ENCODE measurements at places on chromosomes 3 and 15. TPM values are rescaled to one million over a fixed set of nuclear protein-coding genes. Genes with fewer than 3 reads are reported as not detected.

DNA sequence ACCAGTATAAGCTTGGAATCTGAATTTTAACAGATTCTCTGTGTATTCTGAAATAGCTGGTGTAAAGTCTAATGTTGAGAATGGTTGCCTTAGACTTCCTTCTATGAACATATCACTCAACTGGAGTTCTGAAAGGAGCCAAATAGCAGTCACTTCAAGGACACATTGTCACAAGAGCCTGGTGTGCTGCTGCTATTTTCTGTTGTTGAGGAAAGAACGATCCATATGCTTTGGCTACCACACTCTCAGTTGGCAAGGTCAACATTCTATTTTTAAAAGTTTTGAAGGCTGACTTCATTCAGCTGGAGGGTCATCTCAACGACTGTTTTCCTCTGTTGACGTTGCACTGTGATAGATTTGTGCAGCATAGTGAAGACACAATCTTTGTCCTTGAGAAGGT, 248.7 kb downstream of the TUSC7 start:
- no peak for DNase-seq

DNA sequence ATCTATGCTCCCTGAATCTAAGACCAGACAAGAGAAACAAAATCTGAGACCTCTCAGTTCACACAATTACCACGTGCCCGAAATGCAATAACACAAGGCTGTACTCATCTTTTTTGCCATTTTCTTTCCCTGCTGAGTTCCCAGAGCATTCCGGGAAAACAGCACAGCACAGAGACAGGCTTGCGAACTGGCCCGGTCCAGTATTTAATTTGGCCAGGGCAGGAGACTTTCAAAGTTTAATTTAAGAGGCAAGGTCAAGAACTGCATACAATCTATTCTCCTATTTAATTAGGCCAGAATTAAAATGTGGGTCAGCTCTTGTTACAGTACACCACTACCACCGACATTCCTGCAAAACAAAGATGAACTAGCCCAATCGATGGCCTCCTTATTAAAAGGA, 87.5 kb upstream of the SNRPA1 start:
- no peak for DNase-seq

GRCh38 chr3:129576514-129577352, 29.7 kb downstream of the PLXND1 start:
- DNase-seq: no peak

GRCh38 chr3:177149106-177149505, 48.2 kb downstream of the TBL1XR1 start:
- DNase-seq: no peak

- DNase-seq: no peak
Measured at GRCh38 chr3:44330444-44330843, 8.1 kb upstream of the TCAIM start.

GRCh38 chr3:54424292-54424691, 301.9 kb downstream of the CACNA2D3 start:
- no peak for DNase-seq

- no peak for DNase-seq
Measured at GRCh38 chr3:134769287-134769868, 25.7 kb upstream of the EPHB1 start.

DNA sequence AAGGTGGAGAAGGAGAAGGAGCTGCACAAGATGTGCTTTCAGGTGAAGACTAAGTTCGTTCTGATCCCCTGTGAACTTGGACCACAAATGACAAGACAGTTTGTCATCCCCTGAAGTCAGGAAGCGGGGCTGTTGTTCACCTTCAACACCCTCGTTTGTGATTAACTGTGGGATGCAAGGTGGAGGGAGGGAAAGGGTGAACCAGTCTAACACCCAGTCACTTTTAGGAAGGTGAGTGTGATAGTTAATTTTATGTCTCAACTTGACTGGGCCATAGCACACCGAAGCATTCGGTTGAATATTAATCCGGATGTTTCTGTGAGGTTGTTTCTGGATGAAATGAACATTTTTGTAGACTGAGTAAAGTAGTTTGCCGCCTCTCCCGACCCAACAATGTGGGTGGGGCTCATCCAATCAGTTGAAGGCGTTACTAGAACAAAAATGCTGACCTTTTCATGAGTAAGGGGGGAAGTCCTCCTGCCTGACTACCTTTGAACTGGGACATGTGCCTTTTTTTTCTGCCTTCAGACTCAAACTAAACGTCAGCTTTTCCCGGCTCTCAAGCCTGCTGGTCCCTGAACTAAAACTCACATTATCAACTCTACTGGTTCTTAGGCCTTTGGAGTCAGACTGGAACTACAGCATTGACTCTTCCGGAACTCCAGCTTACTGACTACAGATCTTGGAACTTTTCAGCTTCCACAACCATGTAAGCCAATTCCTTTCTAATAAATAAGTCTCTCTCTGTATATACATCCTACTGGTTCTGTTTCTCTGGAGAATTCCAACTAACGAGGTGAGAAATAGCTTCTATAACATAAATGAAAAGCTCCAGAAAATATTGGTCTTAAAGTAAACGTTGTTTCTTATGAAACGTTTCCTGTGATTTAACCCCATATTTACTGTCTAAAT, 264.0 kb upstream of the SLITRK3 start:
- no peak for DNase-seq

DNA sequence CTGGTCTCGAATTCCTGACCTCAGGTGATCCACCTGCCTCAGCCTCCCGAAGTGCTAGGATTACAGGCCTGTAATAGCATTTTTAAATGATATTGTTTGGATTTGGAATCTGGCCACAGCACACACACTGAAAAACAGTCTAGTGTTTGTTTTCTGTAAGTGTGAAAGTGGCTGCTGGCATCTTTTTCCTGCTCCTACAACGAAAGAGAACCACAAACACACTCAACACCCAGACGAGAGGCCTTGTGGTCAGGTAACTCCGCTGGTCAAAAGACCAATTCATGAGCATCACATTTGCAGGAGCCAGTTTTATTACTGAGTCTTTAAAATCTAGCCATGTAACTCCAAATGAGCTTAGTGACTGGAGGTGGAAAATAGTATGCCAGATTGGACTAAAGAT, 50.2 kb downstream of the IMPG2 start:
- no peak for DNase-seq

- DNase-seq: no peak
Measured at GRCh38 chr3:194756791-194757325, 71.2 kb downstream of the FAM43A start.

The CKMT1A gene
- 0.62 TPM for polyA plus RNA-seq

The GOLGA6B gene
- polyA plus RNA-seq: not detected

The SLC28A1 gene
- polyA plus RNA-seq: not detected

All from ovary (tissue), 10 donors.